ENCODE measurements at places on chromosomes 13 and 19. TPM values are rescaled to one million over a fixed set of nuclear protein-coding genes. Genes with fewer than 3 reads are reported as not detected.

Gene SLC17A7
- 0.43 TPM for polyA plus RNA-seq

Gene PRODH2
- polyA plus RNA-seq = 39.3 TPM

Gene LILRB3
- polyA plus RNA-seq = 0.76 TPM

Gene C5AR2
- 0.55 TPM for polyA plus RNA-seq

Gene PRR36
- polyA plus RNA-seq = 5.9 TPM

Gene GJB2
- polyA plus RNA-seq = 4.4 TPM
